ENCODE measurements at places on chromosomes 2 and 18. TPM values are rescaled to one million over a fixed set of nuclear protein-coding genes. Genes with fewer than 3 reads are reported as not detected.
A peak's percentile ranks its signal among the peaks of the same experiment; 100 is the strongest.

DNA sequence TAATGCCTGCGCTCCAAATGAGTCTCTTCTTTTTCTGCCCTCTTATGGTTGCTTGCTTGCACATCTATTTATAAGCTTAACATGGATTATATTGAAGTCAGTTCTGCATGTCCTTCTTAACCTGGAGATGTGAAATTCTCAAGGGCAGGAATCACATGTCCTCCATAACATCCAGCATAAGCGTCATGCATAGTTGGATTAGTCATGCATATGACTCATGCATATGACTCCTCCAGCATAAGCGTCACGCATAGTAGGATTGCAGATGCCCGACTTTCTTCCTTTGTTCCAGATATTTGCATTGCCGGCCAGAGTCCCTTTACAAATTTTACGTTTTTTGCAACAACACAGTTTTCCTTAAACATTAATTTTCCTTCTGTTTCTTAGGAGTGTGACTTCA lies 308.6 kb downstream of the TGIF1 start:
- no peaks in the 10 kb centered on the region for H3K36me3 ChIP-seq
- no peak overlapping the region for H3K4me3 ChIP-seq
- peaks cover 25% of the 10 kb centered on the region for H3K27me3 ChIP-seq
- peak; percentile 85 for DNase-seq

GRCh38 chr18:63031375-63031774 lies 288.2 kb downstream of the BCL2 start:
- H3K4me3 ChIP-seq, result no peak overlapping the region
- H3K27ac ChIP-seq, result no peak overlapping the region
- no peak for DNase-seq
- H3K4me1 ChIP-seq, result no peaks in the 10 kb centered on the region
- 0 out of 2 replicates have a peak, but pooled peaks cover 12% of the 10 kb centered on the region for H3K27me3 ChIP-seq

Gene ANAPC1
- total RNA-seq, result 97.9 TPM

Gene NDC80
- total RNA-seq, result 26.0 TPM

Data from PC-3 (cell line).